ENCODE measurements at places on chromosomes 5 and 9.

GRCh38 chr5:87020099-87020934, 247.4 kb upstream of the RASA1 start:
- no peak for DNase-seq

- DNase-seq = peak; percentile 14
Observed at GRCh38 chr5:102296178-102296817, at the start of gene SLCO4C1. SLCO4C1 (minus strand) TSS chr5:102296284; CDS start chr5:102296262, 22 bp downstream.

- DNase-seq = no peak
Observed at GRCh38 chr5:138873466-138874221, 1.5 kb downstream of the LRRTM2 start.

DNA sequence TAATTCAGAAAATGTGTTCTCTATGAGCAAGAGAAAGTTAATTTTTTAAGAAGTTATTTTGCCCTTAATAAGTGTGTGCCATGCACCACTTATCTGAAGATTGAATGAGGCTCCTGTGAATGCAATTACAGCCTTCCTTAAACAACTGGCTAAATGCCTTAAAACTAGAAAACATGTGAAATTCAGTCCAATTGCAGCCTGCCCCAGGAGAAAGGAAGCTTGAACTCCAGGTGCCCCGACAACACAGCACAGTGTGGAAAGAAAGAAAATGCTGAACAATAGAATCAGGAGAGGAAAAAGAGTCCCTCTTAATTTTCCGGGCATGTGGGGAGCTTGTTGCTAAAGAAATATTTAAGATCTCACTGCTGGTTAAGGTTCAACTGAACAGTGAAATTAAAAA, 8.8 kb downstream of the LHFPL2 start:
- DNase-seq = no peak

- no peak for DNase-seq
Observed at GRCh38 chr9:7287065-7287464, 512.5 kb downstream of the DMAC1 start.

GRCh38 chr9:87016681-87017080, 69.4 kb upstream of the GAS1 start:
- DNase-seq = no peak

- DNase-seq = no peak
Observed at GRCh38 chr5:150376799-150377771, 19.6 kb downstream of the TCOF1 start.

Data from activated CD4-positive, CD25-positive, alpha-beta regulatory T cell (primary cell).